ENCODE measurements at places on chromosomes 5 and 9. TPM values are rescaled to one million over a fixed set of nuclear protein-coding genes. Genes with fewer than 3 reads are reported as not detected.

Gene MLANA
- total RNA-seq, result not detected

Gene LECT2
- not detected for total RNA-seq

Gene PDCD1LG2
- total RNA-seq, result 3.6 TPM

DNA sequence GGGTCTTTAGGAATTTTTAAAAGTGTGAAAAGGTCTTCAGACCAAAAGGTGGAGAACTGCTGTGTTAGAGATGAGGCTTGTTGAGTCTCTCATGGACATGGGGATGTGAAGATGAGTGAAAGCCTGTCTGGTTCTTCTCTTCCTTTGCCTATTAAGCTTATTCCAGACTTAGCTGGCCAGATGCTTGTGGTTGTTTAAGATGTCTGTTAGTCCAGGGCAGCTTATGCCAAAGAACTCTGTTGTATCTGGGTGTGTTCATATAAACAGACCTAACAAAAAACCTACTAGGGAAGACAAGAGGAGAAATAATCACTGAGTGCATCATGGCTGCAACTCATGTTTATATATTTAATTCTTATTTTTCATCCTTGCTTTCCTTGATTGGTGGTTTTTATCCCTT lies 57.5 kb upstream of the NCS1 start:
- no peak overlapping the region for H3K27ac ChIP-seq
- peaks cover 9% of the 10 kb centered on the region for H3K4me1 ChIP-seq
- DNase-seq, result no peak
- no peak overlapping the region for H3K4me3 ChIP-seq
- peaks cover 71% of the 10 kb centered on the region for H3K36me3 ChIP-seq
- H3K27me3 ChIP-seq, result no peaks in the 10 kb centered on the region
